ENCODE measurements at places on chromosomes 3 and 15.

- no peak for DNase-seq
Observed at GRCh38 chr3:174775603-174776002, 83.5 kb upstream of the NAALADL2 start.

DNA sequence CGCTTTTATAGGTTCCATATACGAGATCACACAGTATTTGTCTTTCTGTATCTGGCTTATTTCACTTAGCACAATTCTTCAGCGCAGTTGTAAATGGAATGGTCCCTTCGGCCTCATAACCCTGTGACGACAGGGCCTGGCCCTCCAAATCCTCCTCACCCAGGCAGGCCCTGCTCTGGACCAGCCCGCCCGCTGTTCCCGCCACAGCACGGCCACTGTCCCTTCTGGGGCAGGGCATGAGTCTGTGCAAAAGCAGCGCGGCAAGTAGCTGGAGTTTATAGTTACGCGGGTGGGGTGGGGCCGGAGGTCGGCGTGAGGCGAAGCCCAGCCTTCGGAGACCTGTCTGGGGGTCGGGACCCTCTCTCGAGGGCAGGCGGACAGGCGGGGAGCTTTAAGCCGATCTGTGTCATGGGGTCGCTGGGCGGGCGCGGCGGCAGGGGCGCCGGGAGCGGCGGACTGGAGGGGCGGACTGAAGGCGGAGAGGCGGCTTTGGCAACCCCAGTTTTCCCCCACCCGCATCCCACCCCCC, 543 bp downstream of the ARPIN start:
- no peak for DNase-seq

- peak; percentile 56 for DNase-seq
Observed at GRCh38 chr3:126982126-126982470, 817 bp upstream of the PLXNA1 start.

GRCh38 chr3:66297260-66297873, 76.6 kb downstream of the SLC25A26 start:
- DNase-seq: no peak

DNA sequence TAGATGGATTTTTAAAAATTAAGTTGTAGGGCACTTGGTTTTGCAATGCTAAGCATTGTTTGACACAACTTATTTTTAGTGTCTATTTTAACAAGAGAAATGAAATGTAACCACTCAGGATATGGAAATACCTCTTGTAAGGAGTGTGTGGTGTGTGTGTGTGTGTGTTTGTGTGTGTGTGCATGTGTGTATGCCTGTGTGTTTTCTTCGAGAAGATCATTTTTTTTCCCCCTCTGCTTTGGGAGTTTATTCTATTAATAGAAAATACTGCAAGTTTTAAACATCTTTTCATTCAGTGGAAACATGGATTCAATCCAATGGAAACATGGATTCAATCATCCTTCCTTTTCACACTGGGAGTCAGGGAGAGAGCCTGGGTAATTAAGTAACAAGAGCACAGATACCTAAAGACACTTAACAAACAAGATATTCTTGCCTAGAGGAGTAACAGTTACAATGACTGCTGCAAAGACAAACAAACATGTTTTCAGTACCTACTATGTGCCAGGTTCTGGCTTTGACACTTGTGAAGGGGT, 567.2 kb upstream of the TBL1XR1 start:
- no peak for DNase-seq

DNA sequence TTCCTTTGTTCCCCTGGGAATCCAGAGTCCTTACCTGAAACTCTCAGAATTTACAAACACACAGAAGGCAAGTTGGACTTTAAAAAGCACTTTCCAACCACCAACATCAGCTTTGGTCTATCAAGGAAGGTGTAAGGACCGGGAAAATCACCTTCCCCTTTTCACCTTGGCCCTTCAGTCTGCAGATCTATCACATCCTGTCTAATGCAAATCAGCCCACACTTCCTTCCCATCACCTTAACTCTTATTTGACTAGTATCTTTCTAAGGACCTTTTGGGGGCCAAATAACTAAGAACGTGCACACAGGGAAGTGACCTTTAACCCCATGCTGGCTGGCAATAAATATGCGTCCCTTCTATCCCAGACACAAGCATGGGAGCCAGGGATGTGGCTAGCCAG, 320.6 kb downstream of the ARRDC4 start:
- no peak for DNase-seq

DNA sequence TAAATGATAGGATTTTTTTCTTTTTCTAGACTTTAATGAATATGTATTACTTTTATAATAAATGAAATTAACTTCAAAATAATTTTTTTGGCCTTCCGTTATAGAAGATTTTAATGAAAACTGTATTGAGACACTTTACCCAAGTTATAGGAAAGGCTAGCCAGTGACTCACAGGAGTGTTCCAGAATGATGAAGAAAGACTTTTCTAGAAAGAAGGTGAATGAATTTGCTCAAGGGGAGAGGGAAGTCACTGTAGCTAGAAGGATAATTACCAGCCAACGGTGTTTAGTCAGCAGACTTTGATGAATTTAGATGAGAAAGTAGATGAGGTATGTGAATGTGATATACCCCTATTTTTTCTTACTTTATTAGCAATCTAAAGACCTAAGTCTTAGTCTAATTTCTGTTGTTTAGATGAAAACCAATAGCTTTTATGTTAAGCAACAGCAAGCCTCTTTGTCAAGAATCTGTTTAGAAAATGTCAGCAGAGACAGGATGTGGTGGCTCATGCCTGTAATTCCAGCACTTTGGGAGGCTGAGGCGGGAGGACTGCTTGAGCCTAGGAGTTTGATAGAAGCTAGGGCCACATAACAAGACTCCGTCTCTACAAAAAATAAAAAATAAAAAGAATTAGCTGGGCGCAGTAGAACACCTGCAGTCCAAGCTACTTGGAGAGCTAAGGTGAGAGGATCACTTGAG, 3.2 kb downstream of the ALAS1 start:
- DNase-seq: no peak

DNA sequence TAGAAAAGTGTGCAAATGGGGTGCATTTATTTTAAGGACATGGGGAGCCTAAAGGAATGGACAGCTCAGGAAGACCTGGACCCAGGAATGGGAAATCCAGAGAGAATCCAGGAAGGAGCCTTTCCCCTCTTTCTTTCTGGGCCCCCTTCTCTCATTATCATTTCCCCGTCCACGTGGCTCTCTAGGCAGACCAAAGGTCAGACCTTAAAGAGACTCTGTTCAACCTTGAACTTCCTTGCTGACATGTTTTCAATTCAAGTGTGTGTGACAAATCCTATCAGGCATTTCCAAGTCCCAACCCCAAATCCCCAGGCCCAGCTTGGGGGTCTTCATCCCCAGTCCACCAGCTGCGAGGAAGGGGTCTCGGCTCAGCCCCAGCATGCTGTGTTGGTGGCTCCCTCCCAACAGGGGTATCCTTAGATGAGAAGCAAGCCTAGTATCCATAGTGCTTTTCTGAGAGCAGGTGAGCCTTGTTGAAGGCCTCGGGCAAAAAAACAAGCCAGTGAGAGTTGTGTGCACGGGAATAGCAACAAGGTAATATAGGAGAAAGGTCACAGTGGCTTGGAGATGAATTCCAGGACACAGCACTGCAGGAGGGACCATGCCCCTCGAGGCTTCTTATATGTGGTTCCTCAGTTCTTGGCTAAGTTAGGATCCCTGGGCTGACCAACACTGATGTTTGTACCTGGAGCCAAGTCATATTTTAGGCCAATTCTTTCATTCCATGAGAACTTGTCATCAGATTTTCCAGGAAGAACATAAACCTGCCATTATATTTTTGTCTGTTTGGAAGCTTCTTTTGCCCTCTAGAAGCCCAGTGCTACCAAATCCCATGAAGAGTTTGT, 130.0 kb downstream of the ASB7 start:
- no peak for DNase-seq

- DNase-seq: no peak
Observed at GRCh38 chr3:32575451-32576113, 4.9 kb upstream of the DYNC1LI1 start.

DNA sequence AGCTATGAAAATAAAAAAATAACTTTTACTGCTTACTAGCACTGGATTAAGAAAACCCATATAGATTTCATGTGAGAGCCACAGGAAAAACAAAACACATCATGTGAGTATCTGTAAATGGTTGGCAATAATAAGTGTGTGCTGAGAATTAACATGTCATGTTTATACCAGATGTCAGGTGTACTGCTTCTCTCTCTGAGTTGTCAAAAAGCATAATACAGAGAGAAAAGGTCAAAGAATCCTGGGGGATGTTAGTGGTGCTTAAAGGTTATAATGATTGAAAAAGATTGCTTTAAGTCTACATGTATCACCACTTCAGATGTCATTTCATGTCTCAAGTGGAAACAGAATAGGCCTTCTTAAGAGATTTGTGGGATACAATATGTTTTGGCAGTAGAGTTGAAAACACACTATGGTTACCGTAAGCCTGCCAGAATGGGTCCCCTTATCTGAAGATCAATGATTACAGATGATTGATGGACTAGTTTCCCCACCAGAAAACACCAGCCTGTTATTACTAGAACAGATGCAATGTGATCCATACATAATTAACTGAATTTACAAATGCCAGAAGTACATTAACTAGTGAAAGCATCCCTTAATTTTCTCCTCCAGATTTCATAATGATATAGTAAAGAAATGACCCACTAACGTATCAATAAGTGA, 204.1 kb downstream of the CNTN3 start:
- no peak for DNase-seq

- no peak for DNase-seq
Observed at GRCh38 chr3:143851331-143852017, 3.2 kb upstream of the SLC9A9 start.

GRCh38 chr3:27746838-27747237, 24.7 kb upstream of the EOMES start:
- DNase-seq: no peak

- DNase-seq: no peak
Observed at GRCh38 chr3:74463515-74463914, 150.9 kb downstream of the CNTN3 start.

DNA sequence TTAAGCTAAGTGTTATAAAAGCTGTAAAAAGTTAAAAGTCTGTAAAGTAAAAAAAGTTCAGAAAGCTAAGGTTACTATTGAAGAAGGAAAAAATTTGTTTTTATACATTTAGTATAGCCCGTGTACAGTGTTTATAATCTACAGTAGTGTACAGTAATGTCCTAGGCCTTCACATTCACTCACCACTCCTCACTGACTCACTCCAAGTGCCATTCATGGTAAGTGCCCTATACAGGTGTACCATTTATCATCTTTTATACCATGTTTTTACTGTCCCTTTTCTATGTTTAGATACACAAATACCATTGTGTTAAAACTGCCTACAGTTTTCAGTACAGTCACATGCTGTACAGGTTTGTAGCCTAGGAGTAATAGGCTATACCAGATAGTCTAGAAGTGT, 8.8 kb downstream of the CCDC71 start:
- no peak for DNase-seq

GRCh38 chr15:94621736-94622135, 390.4 kb downstream of the MCTP2 start:
- DNase-seq: no peak

GRCh38 chr3:133979553-133979952, 50.2 kb downstream of the SLCO2A1 start:
- DNase-seq: peak; percentile 19

GRCh38 chr15:56817321-56818080, 84.2 kb upstream of the ZNF280D start:
- no peak for DNase-seq

GRCh38 chr3:30493911-30494311, 112.5 kb upstream of the TGFBR2 start:
- no peak for DNase-seq

GRCh38 chr3:183779896-183780465, 45.4 kb downstream of the MAP6D1 start:
- DNase-seq: no peak

GRCh38 chr15:79977431-79978054, 6.5 kb upstream of the BCL2A1 start:
- no peak for DNase-seq

DNA sequence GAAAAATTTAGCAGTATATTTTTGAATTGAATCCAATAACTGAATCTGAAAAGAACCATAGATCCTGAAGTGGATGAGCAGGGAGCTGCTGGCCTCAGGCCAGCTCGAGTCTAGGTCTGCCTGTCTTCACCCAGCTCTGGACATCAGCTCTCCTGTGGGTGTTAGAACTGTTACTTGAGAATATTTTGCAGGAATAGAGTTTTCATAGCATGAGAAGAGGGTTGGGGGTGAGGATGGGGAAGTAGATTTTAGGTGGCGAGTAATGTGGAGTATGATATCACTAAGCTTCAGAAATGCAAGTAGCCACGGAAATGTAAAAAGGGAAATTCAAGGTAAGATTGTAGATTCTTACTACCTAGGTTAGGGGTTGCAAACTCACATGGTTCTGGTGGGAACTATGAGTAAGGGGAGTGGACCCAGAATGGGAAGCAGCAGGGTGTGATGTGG, 6.2 kb downstream of the RAB8B start:
- DNase-seq: no peak

- DNase-seq: no peak
Observed at GRCh38 chr3:105967117-105967516, 98.3 kb upstream of the CBLB start.

- DNase-seq: no peak
Observed at GRCh38 chr3:47017504-47018268, 38.2 kb downstream of the NBEAL2 start.

- DNase-seq: no peak
Observed at GRCh38 chr3:119695480-119695879, 7.3 kb upstream of the CFAP91 start.

GRCh38 chr3:129576514-129577352, 29.7 kb downstream of the PLXND1 start:
- peak; percentile 61 for DNase-seq

DNA sequence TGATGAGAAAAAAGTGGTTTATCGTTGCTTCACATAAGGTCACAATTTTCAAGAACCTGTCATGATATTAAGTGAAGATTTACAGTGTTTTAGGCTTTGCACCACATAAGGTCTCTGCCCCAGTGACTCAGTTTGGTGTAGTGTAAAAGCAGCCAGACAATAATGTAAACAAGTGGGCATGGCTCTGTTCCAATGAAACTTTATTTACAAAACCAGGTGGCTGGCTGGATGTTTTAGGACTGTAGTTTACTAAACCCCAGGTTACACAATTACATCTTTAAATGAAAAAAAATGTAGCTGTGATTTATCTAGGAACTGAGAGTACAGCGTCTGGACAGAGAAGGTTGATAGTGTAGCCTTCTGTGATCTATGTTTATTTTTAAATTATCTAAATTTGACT, 9.7 kb upstream of the FBXL22 start:
- DNase-seq: no peak

- no peak for DNase-seq
Observed at GRCh38 chr15:101362986-101363566, 68.0 kb upstream of the SNRPA1 start.

GRCh38 chr3:171883893-171884279, 40.7 kb downstream of the TMEM212 start:
- no peak for DNase-seq

GRCh38 chr3:11407644-11408043, 135.4 kb downstream of the ATG7 start:
- no peak for DNase-seq

GRCh38 chr15:42185801-42186200, 22.3 kb downstream of the VPS39 start:
- DNase-seq: no peak

DNA sequence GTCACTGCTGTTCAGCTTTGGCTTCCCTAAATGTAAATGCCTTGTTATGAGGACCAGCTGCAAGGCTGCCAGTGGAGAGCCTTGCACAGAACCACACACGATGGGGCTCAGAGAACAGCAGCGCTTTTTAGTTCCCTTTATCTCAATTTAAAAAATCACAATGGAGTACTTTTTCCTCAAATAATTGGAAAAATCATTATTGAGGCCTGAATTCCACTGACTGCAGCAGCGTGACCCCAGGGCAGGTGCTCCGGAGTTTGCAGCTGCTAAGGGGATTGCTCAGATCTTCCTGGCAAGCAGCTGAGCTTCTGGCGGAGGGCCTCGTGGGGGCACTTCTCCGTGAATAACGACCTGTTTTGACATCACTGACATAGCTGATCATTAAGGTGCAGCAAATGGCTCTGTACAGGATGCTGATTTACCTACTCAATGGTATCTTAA, 245.6 kb upstream of the TRIM42 start:
- no peak for DNase-seq
